Stimulated activated CD8-positive, alpha-beta memory T cell treated with anti-CD3 and anti-CD28 coated beads, Interleukin-7, amount 100 ng/mL, for 1 hour (primary cell): ENCODE measurements at places on chromosomes 2 and 18.

- no peak for DNase-seq
Observed at GRCh38 chr2:207926989-207927300, 98.4 kb downstream of the PLEKHM3 start.

DNA sequence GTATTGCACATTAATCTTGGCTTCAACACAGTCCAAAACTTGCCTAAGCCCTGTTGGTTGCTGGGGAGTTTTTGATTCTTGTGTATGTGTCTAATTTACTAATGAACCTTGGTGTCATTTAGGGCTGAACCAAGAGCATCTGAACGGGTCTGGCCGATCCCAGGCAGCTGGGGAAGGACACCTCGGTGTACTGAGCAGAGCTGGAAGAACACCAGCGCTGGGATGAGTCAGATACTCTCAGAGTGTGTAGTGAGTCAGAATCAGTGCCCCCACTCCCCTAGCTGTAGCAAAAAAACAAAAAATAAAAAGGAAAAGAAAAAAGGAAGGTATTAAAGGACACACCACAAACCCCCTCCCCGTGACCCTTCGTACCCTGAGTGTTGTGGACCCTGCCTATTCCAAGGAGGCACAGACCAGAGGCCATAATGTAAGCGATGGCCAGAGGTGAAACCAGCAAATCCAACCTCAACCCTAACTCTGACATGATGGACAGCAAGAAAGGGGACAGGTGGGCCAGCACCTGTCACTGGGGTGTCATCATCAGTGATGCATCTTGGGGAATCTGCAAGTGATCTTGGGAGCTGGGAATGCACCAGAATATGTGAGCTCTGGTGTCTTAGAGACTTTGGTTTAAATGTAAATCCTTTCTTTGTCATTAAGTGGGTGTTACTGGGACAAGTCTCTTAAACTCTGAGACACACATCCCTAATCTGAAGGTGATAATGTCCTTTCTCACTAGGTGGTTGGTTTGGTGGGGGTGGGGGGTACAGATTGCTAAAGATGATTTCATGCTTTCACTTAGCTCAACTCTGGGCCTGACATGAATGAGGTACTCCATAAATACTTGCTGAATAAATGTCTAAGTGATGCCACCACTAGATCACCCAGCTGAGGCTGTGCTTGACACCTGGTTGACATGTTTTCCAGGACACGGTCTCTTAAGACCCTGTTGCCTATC lies 34.2 kb upstream of the NCOA1 start:
- DNase-seq = no peak

DNA sequence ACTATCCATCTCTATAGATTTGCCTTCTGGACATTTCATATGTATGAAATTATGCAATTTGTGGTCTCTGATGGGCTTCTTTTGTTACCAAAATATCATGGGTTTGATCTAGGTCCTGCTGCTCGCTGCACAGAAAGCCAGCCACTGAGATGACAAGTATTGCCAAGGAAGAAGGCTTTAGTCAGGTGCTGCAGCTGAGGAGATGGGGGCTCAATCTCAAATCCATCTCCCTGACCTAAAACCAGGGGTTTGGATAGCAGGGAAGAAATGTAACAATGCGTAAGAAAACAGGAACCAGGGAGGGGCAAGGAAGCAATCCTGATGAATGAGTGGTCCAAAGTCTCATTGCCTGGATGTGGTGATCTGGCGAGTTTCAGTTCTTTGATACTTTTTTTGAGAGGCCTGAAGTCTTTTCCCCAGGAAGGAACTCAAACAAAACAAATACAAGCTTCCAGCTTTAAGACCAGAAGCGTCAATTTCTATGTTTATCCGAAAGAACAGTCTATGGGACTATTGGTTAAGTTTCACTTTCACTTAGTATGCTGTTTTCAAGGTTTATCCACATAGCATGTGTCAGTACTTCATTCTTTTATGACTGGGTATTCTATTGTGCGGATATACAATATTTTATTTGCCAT lies 3.4 kb upstream of the CKAP2L start:
- DNase-seq = no peak

DNA sequence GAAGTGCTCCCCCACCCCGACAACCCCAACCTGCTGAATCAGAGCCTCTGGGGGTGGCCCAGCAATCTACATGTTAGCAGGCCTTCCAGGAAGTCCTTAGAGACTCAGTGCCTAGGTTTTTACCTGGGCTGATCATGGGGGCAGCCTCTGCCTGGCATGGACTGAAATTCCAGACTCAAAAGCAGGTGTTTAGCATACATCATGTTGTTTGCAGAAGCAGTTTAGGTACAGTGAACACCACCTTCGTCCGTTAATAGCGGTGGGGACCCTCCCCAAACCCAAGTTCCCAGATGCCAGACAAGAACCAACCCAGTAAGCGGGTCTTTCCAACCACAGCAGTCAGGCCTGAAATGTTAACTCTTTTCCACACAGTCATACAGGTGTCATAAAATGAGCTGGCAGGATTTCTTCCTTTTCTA lies 26.4 kb upstream of the GALR1 start:
- DNase-seq = no peak

DNA sequence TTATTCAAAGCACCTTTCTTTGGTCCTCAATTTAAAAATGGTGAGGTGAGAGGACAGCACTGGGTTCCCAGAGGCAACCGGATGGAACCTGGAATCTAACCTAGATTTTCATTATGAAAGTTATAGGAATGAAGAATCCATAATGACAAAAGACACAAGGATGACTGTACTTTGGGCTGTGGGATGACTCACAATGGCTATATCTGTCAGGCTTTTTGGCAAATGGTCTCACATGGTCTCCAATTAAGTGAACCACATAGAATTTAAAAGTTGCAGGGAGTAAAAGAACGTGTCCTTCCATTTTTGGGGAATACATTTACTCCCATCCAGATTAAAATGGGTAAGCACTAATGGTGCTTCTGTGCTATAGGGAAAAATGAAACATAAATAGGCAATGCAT lies 31.8 kb upstream of the LYPD1 start:
- DNase-seq = no peak

DNA sequence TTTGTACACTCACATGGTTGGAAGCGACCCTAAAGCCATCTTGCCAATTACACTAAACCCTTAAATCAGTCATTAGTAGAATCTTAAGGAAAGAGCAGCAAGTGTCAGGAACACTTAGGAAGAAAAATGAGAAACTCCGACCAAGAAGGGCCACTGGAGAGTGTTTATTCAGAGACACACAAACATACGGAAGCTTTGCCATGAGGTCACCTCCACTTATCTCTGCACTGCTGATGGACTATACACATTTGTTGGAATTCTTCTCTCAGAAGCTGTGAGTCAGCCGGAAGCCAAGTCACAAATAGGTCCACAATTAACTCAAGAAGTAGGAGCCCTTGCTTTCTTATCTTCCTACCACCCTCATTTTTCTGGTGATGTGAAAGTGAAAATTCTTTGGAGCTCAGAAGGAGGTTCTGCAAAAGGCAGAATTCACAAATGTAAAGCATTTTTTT lies 21.6 kb downstream of the BMP10 start:
- no peak for DNase-seq

DNA sequence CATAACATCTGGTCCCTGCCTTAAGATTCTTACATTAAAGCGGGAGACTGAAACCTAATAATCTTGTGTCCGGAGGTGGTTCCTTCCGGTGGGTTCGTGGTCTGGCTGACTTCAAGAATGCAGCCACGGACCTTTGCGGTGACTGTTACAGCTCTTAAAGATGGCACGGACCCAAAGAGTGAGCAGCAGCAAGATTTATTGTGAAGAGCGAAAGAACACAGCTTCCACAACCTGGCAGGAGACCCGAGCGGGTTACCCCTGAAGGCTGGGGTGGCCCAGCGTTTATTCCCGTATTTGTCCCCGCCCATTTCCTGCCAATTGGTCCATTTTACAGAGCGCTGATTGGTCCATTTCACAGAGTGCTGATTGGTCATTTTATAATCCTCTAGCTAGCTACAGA lies 122.3 kb upstream of the SIX2 start:
- DNase-seq = no peak

DNA sequence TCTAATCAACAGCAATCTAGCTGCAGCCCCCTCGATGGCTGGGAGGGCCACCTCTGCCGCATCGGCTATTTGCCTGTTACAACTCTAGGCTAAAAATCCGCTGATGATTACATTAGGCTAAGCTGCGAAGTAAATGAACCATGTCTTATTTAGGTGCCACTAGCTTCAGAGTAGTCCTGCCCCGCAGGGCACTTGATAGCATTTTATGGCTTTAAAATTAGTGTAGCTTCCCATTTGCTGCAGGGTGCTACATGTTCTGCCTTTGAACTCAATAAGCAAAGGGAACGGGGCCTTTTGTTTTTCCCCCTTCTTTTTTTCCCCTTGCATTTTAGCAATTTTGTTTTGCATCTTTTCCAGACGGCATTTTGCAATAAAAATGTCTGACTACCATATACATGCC lies 270.2 kb downstream of the GBX2 start:
- DNase-seq = no peak

DNA sequence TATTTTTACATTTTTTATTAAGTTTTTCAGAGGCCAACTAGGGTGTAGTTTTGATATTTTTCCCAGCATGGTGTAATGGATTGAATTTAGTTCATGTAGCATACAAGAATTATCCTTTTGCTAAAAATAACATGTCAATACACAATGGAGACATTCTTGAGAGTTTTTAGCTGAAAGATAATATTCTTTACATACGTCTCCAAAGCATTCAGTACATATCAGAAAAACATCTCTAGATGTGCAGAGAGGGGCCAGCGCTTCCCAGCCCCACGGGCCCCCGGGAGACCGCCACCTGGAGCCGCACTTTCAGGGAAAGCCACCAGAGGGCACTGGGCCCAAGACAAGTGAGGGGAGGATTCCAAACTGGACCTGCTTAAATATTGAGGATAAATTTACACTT lies 499.4 kb downstream of the GALR1 start:
- DNase-seq = no peak

DNA sequence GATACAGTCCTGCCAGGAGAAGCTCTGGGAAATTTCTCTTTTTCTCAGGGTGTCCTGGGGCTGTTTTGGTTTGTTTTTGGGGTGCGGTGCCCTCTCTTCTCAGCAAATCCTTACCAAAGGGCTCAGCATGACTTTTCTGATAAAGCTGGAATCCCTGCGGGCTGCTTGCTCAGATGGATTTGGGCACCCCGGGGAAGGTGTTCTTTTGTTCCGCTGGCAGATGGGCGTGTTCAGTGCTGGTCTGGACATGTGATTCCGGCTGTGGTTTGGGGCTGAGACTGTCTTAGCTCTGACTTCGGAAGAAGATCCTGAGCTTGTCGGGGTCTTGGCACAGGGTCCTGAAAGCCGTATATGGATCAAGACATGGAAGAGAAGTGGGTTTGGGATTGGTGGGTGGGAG lies 134.2 kb upstream of the SPRED2 start:
- DNase-seq = no peak

GRCh38 chr2:121746071-121746578 lies 9.3 kb upstream of the TSN start:
- no peak for DNase-seq

DNA sequence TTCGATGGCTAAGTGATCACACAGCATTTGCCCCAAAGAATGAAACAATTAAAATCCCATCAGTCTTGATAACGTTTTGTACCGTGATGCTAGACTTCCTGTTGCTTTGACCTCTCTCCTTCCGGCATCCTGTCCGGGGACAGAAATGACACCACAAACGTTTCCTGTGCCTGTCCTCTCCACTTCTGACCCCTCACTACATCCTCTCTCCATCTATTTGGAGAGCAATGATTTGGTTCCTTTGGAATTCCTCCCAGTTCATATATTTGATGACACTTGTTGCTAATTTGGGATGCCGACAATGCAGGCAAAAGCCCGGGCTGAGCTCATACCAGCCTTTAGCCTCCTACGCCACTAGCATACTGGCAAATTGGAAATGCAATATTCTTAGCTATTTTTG lies 151.2 kb upstream of the CCDC68 start:
- DNase-seq = no peak

DNA sequence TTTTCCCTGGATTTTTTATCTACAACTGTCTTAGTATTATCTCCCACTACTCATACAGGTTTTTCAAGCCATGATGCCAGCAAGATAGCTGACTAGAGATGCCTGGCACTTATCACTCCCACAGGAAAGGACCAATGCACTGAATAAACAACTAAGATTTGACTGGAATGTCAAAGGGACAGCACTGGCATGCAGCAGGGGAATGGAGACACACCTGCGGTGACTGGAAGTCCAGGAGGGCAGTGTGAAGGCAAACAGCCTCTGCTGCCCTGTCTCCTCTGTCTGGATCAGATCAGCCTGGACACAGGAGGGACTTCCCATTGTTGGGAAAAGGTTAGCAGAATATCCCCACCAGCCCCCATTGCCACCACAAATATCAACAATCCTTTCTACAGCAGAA lies 85.1 kb downstream of the TMEM237 start:
- DNase-seq = no peak

GRCh38 chr2:120368086-120368485 lies 22.1 kb downstream of the INHBB start:
- no peak for DNase-seq

GRCh38 chr2:1140389-1141003 lies 189.8 kb downstream of the SNTG2 start:
- no peak for DNase-seq

- no peak for DNase-seq
Observed at GRCh38 chr2:149832324-149832723, 244.7 kb upstream of the MMADHC start.

- no peak for DNase-seq
Observed at GRCh38 chr2:127096280-127096679, 10.7 kb downstream of the BIN1 start.

DNA sequence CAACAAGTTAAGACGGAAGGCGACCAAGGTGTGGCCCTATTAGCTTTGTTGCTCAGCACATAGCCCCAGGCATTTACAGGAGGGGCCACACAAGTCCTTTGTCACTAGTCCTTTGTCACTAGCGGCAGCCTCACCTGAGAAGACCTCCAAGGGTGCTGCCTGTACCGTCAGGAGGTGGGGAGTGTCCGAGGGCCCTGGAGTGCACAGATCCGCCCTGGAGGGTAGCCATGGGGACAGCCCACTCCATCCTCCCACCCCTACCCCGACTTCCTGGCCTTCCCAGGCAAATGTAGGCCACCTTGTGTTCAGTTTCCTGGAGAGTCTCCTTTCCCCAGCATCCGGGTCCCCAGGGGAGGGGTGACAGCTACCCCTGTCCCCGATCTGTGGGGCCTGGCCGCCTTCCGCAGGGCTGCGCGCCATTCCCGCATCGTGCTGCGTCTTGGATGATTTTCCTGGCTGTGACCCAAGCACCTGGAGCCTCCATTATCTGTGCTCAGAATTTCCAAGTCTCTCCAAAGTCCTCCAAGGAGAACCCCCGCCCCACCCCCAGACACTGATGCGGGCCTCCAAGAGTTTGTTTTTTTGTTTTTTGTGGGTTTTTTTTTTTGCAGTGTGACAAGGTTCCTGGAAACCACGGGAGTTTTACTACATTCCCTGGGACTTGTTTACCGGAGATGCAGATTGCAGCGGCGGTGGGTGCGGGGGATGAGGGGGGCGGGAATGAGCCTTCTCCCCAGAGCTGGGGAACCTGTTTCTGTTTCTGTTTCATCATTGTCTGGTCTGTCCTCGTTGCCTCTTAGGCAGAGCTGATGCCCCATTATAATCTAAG lies 28.6 kb downstream of the TEX44 start:
- no peak for DNase-seq

DNA sequence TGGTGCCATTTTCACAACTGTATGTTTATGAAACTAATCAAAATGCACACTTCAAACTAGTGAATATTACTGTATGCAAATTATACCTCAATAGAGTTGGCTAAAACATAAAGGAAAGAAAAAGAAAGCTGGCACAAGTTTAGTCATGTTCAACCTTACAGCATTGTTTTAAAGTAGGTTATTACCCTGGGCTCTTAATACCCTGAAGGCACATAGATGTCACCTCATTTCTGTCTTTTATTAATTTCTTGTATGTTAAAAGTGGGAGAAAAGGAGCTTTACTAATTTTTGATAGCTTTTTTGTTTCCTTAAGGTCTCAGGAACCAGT lies 32.7 kb downstream of the TMEM131 start:
- DNase-seq = no peak
